Neural progenitor cell (in vitro differentiated cells): ENCODE measurements at places on chromosomes 1 and 21.

GRCh38 chr1:62601457-62601856 lies 4.1 kb downstream of the ANGPTL3 start:
- no peak for DNase-seq

DNA sequence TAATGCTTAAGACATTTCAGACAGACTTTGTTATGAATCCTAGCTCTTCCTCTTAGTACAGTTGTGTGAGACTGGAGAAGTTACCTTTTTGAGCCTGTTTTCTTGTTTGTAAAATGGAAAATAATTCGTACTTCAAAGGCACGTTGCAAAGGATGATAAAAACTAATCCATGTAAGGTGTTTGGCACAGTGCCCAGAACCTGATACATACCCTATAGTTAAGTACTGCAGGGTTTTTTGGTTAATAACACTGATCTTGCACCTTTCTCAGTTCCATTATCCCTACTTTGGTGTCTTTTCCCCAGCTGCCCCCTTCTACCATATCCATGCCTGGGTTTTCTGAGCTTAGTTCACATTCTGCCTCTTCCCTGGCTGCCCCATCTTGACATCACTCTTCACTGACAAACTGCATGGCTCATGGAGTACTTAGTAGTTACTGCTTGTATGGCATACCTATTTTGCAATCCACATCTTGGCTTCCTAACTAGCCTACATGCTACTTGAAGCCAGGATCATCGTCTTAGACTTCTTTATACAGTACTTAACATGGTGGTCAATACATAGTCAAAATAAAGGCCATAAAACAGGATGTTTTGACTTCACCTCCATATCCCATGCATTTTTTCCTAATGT lies 10.1 kb downstream of the CCDC185 start:
- no peak for DNase-seq

DNA sequence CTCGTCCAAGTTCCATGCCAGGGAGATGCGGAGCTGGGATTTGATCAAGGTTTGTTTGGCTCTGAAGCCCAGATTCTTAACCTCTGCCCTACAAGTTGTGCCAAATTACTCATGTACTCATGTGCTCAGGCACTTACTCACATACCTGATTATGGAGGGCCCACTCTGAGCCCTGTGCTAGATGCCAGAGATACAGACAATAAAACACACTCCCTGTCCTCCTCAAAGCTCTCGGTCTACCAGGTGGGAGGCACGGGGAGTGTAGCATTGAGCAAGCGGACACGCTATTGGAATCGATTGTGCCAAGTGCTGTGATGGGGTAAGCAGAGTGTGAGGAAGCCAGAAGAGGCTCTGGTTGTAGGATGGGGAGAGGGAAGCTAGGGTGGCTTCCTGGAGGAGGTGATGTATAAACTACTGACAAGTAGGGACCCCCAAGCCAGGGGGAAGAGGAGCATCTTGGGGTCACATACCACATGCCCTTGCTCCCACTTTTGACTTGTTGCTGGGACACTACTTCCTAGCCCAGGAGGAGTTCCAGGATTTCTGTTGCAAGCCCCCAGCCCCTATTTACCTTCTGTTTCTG lies 49.8 kb upstream of the IFNLR1 start:
- no peak for DNase-seq

DNA sequence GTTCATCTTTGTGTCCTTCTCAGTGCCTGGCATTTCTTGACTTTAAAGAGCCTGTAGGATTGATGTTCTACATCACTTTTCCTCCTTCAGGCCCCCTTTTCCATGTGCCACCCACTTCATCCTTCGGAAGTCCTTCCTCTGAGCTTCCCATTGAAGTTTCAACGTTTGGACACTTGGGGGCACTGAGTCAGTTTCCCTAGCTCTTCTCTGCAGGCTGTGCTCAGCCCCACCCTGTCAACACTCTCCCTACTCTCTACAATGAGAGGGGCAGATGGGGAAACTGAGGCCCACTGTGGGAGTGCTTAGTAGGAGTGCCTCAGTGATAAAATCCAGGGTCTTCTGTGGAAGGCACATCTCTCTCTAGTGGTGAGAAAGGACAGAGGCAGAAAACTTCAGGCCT lies 11.9 kb downstream of the KCNJ10 start:
- no peak for DNase-seq

- DNase-seq = no peak
Observed at GRCh38 chr1:50305808-50306207, 117.4 kb downstream of the DMRTA2 start.

GRCh38 chr1:41328780-41329640 lies 32.2 kb upstream of the FOXO6 start:
- DNase-seq = no peak

- DNase-seq = no peak
Observed at GRCh38 chr1:241696815-241697639, 44.9 kb downstream of the WDR64 start.

DNA sequence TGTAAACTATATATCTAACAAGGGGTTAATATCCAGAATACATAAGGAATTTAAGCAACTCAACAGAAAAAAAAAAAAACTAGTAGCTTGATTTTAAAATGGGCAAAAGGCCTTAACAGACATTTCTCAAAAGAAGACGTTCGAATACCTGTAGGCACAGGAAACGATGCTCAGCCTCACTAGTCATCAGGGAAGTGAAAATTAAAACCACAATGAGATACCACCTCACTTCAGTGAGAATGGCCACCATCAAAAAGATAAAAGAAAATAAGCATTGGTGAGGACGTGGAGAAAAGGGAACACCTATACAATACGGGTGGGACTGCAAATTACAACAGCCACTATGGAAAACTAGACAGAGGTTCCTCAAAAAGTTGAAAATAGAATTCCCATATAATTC lies 37.3 kb downstream of the NPHP4 start:
- DNase-seq = no peak

GRCh38 chr1:237709355-237709754 lies 181.4 kb downstream of the ZP4 start:
- DNase-seq = no peak

DNA sequence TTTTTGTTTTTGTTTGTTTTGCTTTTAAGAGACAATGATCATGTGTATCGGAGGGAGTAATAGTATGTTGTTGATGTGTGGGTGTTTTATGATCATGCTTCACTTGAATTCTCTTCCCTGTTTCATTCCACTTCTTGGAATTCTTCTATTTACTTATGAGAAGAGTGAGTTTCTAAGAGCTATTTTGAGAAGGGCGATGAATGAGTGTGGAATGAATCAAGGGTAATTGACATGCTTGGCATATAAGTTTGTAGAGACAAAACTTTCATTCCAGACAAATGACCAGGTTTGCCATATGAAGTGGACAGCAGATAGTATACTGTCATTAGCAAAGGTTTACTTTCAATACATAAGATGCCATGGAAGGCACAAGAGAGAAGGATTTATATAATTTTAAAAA lies 42.3 kb upstream of the PDC start:
- no peak for DNase-seq

DNA sequence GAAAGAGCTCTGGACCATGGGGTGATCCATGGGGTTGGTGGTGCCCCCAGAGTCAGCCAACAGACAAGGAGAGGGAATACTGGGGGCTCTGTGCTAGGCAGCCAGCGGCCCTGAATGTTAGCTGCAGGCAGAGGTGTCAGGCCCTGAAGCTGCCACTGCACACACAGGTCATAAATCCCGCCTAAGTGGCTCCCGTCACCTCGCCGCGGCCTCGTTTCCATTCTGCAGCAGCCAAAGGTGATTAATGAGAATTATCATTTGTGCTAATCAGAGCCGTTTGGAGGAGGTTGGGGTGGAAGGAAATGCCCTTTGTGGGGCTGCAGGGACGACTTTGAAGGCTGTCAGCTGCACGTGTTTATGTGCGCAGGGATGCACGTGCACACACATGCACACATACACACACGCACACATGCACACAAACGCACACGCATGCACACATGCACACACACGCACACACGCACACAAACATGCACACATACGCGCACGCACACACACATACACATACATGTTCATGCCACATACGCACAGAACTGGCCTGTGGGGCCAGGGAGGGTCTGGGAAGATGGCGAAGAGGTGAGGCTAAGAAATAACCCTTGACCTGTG lies 88.8 kb upstream of the ARHGEF16 start:
- no peak for DNase-seq

GRCh38 chr1:183090391-183091006 lies 67.3 kb downstream of the LAMC1 start:
- DNase-seq = no peak

- peak; percentile 73 for DNase-seq
Observed at GRCh38 chr1:3631320-3632260, 6.8 kb downstream of the TPRG1L start.

DNA sequence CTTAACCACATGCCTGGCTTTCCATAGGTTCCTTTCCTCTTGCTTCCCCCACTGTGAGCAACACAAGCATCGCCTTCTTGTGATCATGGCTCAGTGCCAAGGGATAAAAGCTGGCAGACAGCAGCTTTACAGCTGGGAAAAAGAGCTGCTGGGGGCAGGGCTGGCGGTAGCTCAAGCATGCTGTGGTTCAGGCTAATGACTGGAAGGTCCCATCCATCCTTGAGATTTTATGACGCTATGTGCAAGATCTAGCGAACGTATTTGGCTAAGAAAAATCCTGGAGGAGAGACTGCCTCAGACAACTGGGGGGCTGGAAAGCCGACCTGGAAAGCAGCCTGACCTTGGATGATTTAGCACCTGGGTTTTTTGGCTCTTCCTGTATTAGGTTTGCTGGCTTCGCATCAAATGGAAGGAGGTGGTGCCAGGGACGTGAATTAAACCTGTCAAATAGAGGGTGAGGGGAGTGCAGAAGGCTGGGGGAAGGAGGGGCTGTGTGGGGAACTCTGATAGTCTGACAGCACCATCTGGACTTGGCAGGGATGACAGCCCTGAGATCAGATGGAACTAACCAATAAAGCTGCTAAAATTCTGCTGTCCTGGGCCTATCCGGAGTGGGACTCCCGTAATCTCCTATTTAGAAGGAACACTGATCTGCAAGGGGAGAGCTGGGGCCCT lies 34.8 kb downstream of the ZMYND12 start:
- DNase-seq = peak; percentile 22

- DNase-seq = no peak
Observed at GRCh38 chr1:213268221-213268620, 217.2 kb downstream of the RPS6KC1 start.

GRCh38 chr21:42837421-42838211 lies 41.7 kb downstream of the WDR4 start:
- no peak for DNase-seq

DNA sequence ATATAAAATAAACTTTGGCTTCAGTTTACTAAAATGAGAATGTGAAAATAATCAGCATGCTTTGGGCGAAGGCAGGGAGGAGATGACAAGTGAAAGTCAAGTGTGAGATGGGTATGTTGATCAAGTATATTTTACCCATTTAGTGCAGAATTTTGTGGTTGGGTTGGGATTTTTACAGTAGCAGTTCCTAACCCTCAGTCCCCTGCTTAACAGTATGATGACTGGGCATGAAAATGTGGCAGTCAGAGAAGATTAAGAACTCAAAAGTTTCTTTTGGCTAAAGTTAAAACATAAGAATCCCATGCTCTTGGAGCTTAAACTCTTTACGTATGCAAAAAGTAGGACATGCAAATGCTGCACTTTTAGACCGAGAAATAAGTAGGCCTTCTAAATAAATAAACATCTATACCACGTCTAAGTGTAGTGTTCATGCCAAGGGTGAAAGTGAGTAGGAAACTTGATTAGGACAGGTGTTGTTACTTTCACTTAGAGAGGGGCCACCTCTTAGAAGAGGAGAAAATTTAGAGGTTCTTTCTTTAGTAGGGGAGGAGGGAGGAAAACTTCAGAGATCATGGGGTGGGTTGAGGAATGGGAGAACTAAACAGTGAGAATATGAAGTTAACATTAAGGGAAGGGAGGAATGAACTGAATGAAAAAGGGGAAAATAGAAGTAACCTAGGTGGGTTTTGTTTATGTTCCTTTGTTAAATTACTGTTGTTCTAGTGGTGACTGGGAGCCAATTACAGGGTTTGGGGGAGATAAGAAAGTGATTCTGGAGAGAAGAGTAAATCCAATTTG lies 127.8 kb downstream of the OSBPL9 start:
- DNase-seq = no peak

GRCh38 chr1:18531503-18531845 lies 50.7 kb downstream of the KLHDC7A start:
- DNase-seq = no peak

DNA sequence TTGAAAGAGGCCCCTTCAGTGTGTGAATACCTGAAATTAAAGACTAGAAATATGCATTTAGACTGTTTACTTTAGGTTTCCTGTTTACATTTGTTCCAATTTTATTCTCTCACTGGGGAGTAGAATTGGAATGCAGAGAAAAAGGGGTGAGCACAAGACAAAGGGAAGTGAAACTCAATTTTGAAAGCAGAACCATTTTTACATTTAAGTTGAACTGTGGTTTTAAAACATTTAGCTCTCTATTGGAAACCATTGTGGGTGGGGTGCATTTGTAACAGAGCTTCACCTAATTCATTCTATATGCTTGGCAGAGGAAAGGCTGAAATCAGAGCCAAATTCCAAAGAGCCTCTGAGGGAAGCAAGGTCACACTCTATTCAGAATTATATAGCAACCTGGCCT lies 235.3 kb upstream of the C1orf105 start:
- no peak for DNase-seq

DNA sequence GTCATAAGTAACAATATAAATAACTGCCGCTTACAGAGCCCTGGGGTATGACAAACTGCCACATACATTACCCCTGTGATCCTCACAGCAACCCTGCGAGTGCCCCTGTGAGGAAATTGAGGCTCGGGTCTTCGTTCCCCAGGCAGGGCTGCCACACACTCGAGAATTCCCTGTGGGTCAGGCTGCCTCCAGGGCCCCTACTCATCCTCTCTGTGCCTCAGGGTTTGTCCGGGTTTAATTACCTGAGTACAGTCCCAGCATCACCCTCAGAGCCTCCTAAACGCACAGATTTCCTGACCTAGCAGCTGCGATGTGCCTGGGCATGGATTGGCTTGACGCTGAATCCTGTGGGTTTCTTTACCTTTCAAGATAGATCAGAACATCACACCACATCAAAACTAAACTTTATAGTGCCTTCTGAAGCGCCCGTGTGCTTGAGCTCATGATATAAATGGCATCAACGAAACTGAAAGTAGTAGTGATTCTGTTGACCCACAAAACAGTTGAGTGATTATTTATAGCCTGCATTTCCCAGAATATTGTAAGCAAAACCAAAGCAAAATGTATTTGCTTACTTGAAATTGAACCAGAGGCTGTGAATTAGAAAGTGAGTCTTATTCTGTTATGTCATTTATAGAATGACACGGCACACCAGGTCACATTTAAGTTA lies 14.0 kb downstream of the SLC37A1 start:
- no peak for DNase-seq

DNA sequence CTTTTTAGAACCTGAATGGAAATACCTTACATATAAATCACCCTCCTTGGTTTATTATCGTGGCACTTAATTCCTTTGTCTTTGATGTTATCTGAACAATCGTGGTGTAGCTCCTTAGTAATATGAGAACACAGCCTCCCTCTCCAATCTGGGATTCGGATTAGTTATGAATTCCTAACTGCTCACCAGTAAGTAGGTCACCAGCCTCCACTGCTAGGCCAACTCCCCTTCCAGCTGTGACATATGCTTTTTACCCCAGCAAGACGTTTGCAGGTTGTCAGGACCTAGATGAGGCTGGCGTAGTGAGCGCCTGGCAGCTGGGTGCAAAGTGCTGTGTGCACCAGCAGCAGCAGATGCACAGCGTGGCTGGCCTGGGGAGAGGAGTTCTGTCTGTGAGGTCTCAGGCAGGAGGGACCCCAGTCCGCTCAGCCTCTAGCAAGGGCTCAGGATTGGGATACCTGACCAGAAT lies 38.2 kb downstream of the NTPCR start:
- no peak for DNase-seq

- no peak for DNase-seq
Observed at GRCh38 chr1:212482637-212483441, 50.1 kb downstream of the NENF start.
